ENCODE measurements at places on chromosomes 1 and 21. TPM values are rescaled to one million over a fixed set of nuclear protein-coding genes. Genes with fewer than 3 reads are reported as not detected.

GSTM4 gene
- 44.1 TPM for total RNA-seq

- no peak for DNase-seq
These were observed 12.7 kb downstream of the MTFR1L start for GRCh38 chr1:25832336-25833037.

DNA sequence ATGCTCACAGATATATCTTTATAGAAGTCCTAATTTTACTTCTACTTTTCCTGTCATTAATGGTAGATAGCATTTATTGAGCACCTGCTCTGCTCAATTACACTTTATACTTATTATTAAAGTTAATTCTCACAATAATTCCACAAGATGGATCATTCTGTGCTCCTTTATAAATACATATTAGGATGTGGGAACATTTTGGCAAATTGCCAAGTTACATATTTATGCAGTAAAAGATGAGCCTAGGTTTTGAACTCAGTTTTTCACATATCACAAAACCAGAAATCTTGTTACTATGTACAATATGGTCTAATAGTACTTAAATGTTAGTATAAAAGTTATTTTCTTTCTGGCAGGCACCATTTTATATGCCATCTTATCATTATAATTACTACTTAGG is 895.0 kb upstream of the B3GALT2 start:
- no peak for DNase-seq

- DNase-seq: no peak
These were observed 99.2 kb upstream of the KCNK2 start for GRCh38 chr1:214983126-214983869.

RHD gene
- total RNA-seq: not detected

MYBPH gene
- not detected for total RNA-seq
